ENCODE measurements at places on chromosomes 4 and X.

GRCh38 chr4:115272594-115272993 is 159.2 kb upstream of the NDST4 start:
- DNase-seq: no peak

GRCh38 chr4:7295197-7295910 is 103.0 kb downstream of the SORCS2 start:
- DNase-seq: no peak

DNA sequence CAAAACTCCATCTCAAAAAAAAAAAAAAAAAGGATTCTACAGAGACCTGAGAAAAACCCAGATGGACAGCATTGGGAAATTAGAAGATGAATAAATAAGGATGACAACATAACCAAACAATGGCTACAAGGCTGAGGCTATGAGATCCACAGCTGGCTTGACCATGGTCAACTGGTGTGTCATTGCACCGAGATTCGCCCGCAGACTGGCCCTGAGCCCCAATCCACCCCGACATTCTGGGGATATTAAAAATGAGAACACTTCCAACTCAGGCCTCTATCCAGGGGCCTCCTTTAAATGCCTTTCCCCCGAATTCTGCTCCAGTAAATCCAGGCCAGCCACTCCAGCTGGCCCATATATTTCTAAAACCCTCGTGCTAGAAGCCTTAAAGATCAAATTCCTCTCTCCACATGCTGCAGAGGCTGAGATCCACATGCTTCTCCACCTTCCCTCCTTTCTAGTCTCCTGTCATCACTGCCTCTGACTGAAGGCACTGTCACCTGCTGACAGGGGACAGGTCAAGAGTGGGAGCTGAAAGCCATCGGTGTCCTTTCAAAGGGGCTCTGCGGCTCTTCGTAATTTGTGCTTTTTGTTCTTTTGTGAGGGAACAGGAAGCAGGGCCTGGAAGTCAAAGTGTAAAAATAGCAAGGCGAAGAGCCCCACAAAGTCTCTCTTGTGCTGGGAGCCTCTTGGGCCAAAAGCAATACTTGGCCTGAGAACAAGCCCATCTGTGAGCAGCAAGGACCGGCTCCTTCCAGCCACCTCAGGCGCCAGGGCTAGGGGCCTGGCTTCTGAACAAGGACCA is 203.7 kb downstream of the NSUN7 start:
- no peak for DNase-seq

DNA sequence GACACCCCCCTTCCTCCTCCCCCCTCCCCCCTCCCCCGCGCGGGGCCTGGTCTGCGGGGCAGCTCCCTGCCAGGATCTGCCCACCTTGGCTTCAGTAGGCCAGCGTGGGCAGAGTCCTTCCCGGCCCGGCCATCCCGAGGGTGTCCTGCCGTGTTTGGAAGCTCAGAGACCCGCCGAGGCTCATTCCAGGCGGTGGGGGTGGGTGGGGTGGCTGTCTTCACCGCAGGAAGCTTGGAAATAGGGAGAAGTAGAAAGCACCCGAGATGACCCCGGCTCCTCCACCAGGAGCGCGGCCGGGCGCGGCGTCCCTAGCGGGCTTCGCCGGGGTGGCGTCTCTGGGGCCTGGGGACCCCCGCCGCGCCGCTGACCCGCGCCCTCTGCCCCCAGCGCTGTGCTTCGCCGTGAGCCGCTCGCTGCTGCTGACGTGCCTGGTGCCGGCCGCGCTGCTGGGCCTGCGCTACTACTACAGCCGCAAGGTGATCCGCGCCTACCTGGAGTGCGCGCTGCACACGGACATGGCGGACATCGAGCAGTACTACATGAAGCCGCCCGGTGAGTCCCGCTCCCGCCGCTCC is 1.6 kb downstream of the NAT8L start:
- no peak for DNase-seq

GRCh38 chr4:151207186-151207585 is 69.8 kb upstream of the PRSS48 start:
- DNase-seq: no peak

DNA sequence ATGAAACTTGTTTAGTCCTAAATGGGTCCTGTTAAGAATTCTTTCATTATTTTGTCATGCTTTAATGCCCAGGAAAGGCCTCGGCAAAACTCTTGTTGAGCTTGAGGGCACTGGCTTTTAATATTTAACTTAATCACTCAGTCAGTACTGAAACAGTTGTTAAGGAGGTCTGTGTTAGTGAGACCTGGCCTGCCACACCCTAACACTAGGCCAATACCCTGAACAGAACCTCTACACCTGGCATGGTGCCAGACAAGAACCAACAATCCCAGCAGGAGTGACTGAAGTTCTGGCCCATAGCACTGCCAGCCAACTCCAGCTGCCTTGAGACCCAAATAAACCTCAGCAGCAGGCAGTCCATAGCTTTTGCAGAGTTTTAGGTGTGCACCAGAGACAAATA is 85.7 kb upstream of the ITM2A start:
- DNase-seq: no peak

Data from breast epithelium (tissue), 4 donors.